ENCODE measurements at places on chromosomes 11 and 22.

DNA sequence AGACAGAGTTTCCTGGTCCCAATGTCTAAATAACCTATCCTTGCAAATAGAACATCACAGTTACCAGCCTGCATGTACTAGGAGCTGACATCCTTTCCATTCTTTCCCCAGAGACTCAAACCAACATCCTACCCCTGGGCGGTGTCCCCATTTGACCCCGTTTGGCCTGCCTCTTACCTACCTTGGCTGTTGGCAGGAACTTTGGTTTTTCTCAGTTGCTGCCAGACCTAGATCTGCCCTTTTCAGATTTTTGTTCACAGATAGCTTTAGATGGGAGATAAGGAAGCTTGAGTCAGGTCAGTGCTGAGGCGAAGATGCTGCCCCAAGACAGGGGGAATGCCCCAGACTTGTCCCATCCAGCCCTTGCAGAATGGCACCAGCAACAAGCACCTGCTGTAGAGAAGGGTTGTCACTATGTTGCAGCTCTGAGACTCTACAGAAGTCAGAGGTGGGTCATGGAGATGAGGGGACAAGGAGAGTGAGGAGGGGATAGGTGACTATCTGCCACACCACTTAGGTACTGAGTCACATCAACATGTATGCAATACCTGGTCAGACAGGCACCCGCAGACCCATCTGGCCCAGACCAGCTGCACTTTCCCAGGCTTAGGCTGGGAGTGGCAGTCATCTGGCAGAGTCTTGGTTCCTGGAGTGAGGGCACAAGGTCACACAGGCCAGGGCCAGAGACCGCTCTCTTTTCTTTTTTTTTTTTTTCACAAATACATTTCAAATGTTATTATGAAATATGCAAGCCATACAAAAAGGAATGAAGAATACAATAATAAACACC lies 61.5 kb upstream of the POU2AF1 start:
- DNase-seq: no peak

DNA sequence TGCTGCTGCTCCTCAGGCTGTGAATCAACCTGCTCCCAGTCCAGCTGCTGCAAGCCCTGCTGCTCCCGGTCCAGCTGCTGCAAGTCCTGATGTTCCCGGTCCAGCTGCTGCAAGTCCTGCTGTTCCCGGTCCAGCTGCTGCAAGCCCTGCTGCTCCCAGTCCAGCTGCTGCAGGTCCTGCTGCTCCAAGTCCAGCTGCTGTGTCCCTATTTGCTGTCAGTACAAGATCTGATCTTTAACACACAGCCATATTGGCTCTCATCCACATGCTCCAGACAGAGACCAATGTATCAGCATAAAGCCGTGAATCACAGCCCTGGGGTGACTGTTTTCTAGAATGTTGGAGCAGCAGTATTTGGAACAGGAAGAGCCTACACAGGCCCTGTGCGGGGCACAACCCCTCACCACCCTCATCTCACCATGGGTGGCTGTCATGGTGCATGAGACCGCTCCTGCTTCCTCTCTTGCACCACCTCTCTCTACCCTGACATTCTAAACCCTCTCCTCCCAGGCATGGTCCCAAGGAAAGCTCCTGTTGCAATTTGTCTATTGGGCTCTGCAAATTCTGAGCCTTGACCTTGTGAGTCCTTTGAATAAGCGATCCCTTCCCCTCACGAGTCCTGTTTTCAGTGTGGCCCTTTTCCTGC lies 3.5 kb downstream of the KRTAP5-10 start:
- DNase-seq: no peak

GRCh38 chr11:71488681-71489270 lies 35.8 kb downstream of the NADSYN1 start:
- no peak for DNase-seq

DNA sequence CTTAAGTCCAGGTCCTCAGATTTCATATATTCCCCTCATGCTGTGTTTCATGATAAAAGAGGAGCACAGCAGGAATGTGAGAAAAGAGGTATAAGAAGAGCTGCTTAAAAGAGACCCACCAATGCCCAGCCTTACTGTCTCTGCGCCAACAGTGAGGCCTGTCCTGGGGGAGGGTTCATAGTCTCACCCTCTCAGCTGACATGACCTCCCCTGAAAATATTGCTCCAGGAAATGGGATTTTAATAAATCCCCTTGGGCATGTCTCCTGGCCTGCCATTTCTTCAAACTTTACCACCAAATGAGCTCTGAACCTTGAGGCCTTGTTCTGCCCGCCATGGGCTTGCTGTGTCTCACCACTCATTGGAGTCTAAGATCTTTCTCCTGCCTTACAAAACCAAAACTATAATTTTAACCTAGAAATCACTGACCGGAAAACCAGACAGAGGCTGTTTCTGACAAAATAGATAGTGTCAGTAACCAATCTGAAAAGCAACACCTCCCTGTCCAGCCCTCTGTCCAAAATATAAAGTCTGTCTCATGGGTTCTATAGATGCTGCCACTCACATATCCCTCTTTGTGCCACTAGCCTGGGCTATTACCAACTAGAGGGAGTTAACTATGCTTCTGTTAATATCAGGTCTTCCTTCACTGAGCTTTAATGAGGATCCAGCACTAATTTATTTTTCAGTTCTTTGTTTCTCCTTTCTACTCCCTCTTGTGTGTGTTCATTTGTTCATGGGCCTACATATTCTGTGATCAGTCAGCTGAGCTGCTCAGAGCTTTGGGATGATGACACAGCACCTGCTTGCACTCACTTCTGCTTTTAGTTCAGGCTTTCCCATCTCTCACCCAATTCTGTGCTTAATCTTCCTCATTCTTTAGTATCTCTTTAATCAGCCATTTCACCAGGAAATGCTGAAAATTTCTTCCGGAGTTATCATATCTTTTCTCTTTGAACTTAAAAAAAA lies at the start of gene OR2AG2:
TSS of gene OR2AG2 (minus strand) at position 51 of the 968 bp plus-strand sequence. CDS start 3,019 bp downstream, outside the sequence.
- no peak for DNase-seq

GRCh38 chr11:40491341-40491740 lies 968.1 kb downstream of the LRRC4C start:
- DNase-seq: no peak

DNA sequence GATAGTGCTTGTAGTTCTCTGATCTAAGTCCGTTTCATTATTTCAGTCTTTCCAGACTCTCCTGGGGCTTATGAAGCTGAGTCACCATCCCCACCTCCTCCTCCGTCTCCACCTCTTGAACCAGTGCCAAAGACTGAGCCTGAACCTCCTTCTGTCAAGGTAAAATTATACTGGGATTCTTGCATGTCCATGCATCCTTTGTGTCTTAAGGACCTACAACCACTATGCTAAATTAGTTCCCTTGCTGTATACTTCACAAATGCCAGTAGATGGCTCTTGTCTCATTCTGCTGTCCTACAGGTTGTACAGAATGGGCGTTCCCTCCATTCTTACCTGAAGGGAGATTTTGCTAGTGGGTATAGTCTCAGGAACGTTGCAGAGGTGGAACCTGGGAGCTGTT lies 42.2 kb downstream of the POLD3 start:
- no peak for DNase-seq

DNA sequence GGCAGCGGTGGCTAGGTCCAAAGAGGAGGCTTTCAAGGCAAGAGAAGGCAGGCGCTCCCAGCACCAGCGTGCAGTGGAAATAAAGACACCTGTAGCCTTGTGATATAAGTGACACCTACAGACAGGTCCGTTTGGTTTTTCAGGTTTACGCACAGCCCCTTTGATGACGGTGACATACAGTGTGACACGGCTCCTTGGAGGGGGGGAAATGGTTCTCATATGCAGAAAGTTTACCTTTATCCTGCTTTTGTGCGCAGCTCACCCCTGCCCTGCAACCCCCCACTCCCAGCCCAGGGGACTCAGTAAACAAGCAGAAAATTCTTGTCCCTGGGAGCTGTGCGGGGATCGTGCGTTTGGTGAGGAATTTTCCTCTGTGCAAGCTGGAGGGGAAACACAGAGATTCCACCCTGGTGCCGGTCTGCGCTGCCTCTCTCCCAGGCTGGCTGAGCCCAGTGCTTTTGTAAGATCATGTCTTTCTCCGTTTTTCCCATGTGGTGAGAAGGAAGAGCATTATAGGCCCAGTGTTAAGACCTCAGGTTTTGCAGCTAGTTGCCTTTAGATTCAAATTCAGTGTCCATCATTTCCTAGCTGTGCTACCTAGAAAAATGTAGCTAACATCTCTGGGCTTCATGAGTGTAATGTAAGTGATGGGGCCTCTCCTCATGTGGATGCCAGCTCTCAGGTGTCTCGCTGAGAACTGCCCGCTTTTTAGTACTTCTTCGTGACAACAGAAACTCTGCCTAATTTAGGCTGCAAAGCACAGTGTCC lies at the start of gene ELF5:
TSS of gene ELF5 (minus strand) at position 113 of the 768 bp plus-strand sequence. CDS start 8,045 bp downstream, outside the sequence.
- no peak for DNase-seq

DNA sequence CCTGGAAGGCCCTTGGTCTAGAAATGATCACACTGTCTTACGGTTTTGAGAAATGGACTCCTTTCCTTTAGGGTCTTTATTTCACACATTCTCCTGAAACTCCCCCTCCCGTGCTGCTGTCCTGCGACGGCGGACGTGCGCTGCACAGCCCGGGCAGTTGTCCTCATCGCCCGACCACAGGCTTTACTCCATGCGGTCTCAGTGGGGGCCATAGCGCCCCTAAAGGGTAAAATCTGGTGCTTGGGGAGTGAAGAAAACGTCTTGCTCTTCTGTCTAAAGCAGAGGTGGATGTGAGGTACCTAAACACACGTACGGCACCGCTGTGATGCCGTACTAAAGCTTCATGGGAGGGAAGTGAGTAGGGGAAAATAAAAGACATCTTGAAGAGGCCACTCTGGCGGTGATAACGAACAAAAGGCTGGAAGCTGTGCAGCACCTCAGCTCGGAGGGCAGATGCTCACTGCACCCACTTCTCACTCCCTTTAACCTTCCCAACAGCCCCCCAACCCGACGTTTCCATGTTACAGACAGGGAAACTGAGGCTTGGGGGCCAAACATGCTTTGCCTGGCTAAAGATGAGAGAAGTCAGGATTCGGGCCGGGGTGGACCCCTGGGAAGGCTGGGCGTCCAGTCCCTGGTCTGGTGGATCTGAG lies 22.6 kb downstream of the MPPED1 start:
- DNase-seq: no peak

DNA sequence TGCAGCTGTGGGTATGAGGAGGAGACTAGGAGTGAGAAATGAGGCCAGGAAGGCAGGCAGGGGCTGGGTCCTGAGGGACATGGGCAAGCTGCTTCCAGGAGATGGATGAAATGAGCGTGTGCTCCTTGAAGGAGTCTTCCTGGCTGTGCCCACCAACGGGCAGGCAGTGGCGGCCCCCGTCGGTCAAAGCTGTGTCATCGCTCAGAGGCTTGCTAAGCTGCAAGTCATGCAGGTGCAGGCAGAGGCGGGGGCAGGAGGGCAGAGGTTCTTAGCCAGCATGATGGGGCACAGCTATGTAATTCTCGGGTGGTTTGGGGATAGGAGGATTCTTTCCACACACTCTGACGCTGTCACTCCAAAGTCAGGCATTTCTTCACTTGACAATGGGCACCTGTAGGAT lies 12.5 kb upstream of the PEX26 start:
- DNase-seq: no peak

GRCh38 chr11:118448294-118448693 lies 12.0 kb downstream of the KMT2A start:
- DNase-seq: no peak

DNA sequence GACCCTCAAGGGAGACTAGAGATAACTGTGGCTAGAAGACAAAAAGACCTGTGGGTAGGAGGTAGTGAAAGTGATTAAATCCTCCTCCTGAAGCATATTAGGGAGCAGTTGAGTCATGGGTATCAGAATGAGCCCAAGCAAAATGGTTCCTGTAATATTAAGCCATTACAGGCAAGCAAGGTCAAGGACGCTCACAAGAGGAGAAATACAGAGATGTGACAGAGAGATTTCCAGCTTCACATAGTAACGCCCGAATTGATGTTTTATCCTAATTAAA lies 77.7 kb downstream of the FAM76B start:
- no peak for DNase-seq

DNA sequence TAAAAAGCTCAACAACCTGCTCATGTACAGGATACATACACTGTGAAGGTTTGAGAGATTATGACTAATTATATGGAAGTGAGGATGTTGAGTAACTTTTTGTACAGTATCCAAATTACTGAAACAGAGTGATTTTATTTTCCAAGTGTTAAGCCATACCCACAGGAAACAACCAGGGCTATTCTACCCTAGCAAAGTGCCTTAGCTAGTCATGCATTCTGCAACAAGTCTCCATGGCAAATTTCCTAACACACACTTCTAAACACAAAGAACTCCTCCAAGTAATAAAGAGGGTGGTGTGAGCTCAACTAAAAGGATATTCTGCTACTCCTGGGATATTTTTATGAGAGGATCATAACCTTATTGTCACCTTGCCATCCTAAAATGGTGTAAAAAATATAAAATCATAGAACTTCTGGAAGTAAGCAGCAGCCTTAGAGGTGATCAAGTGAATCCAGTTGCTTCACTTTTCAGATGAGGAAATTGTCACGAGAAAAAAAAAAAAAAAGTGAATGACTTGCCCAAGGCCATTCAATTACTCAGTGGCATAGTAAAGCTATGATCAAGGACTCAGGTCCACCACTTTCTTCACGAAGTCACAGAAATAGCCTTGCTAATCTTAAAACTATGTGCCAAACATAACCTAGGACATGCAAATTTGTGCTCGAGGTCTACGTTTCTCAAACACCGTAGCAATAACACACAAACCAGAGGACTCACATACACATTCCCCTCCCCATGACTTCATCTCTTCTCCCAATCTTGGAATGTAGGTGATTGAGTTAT lies 4.2 kb downstream of the LGR4 start:
- no peak for DNase-seq

DNA sequence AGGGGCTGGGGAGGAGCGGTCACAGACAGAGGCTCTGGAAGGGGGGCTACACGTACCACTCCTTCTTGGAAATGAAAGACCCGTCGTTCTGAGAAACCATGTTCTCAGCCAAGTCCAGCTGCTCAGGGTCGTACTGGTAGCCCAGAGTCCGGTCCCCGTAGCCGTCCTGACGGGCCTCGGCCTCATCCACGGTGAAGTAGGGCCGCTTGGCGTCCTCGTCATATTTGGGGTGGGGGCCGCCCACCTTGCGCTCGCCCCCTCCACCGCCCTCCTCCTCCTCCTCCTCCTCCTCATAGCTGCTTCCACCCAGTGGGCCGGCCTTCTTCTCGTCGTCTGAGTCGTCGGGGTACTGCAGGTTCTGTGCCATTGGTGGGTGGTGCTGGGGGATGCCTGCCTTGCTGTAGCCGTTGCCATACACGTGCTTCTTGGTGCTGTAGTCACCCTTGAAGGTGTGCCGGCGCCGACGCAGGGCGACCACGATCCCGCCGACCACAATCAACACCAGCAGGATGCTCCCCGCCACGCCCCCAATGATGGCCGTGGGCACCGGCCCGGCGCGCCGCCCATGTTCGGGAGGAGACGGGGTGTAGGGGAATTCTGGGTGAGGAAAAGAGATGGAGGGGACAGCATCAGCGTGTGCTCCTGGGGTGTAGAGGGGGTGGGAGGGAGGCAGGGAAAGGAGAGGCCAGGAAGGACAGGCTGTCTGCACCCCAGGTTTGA lies 64.1 kb downstream of the NECTIN1 start:
- DNase-seq: no peak

GRCh38 chr11:17005646-17006045 lies 8.6 kb downstream of the PLEKHA7 start:
- no peak for DNase-seq

- DNase-seq: no peak
Observed at GRCh38 chr11:103085758-103086365, 6.1 kb downstream of the DCUN1D5 start.

GRCh38 chr11:70354629-70355028 lies 43.7 kb upstream of the CTTN start:
- no peak for DNase-seq

GRCh38 chr11:43735961-43736360 lies 55.4 kb downstream of the HSD17B12 start:
- DNase-seq: no peak

GRCh38 chr22:37525073-37525745 lies 6.0 kb upstream of the CARD10 start:
- no peak for DNase-seq

GRCh38 chr11:97354576-97354975 lies 964.8 kb downstream of the JRKL start:
- no peak for DNase-seq
